ENCODE measurements at places on chromosomes 2 and 18.

DNA sequence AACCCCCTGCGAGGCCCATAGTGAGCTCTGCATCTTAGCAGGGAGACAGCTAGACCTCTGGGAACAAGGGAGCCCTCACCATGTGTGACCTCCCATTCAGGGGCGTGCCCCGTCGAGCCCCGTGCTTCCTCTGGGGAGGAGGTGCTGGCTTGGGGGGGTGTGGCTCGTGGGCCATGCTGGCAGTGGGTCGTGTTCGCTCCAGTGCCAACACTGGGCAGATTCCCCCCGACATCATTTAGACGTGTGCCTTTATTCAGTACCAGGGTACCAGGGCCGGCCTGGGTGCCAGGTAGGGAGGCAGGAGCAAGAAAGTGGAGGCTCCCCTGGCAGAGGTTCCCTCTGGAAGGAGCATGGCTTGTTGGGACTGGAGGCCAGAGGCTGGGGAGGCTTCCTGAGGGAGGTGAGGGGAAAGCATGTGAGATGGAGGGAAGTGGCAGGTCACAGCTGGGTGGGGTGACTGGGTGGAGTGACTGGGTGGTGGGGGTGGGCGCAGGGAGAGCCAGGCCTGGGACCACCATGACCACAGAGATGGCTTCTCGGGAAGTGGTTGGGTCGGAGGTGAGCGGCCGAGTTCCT is 15.2 kb downstream of the GPC1 start:
- no peak for DNase-seq

DNA sequence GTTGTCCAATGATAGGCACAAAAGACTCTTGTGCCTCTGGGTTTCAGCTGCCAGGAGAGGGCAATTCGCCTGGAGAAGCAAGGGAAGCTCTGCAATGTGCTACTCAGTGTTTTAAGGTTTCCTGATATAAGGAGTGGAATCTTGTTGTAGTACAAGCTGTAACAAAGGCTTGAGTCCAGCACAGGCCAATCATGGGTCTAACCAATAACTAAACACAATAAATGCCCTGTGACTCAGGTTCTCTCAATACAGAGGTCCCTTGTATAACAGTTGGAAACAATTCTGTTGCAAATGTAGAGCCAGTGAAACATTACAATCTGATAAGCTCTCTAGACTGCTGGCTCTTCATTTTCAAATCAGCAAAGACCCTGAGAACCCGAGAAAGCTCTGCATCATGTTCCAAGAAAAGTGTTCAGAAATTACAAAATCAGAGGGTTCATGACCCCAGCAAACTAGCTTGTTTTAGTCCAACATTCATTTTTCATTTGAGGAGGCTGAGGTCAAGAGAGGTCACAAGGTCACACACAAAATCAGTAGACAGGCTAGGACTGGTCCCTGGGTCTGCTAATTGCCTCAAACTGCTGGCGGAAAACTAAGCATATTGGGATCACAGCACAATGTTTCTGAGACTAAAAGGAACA is 59.0 kb upstream of the DNMT3A start:
- DNase-seq, result no peak

- DNase-seq, result no peak
Observed at GRCh38 chr18:78662879-78663278, 316.7 kb upstream of the SALL3 start.

- no peak for DNase-seq
Observed at GRCh38 chr2:12032398-12032797, 286.0 kb downstream of the LPIN1 start.

GRCh38 chr2:128724547-128724946 is 405.9 kb upstream of the HS6ST1 start:
- no peak for DNase-seq

GRCh38 chr2:29606104-29607037 is 315.0 kb downstream of the ALK start:
- peak; percentile 57 for DNase-seq

DNA sequence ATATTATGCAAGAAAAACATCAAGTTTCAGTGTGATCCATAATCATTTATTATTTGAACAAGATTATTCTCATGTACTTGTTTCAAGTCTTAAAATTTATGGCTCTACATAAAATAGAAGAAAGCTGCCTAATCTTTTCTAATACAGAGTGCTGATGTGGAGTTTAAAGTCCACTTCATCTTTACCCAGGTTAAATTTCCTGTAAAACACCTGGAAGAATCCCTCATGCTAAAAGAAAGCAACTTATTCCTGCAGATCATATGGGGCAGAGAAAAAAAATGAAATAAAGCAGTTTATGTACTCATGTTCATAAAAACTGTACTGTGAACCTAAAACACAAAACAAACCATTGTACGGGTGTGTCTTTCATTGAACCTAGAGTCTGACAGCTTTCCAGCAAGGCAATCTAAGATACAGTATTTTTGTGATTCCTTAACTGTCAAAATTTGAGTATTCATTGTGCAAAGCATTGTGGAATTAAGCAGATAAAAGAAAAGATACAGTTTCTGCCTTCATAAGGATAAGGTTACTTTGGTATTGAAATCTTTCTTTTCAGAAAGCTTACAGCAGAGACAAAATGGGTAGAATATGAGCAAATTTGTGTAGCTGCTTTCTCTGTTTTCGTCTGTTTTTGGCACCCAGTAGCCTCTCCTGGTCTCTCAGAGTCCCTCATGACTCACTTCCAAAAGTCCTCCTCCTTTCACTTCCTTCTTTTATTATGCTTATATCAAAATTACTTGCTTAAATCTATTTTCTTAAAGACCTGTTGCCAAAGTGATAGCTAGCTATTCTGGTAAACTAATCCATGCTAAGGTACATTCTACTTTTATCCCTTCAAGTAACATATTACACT is 26.9 kb upstream of the GLS start:
- DNase-seq, result no peak

- DNase-seq, result no peak
Observed at GRCh38 chr2:72712304-72712703, 113.5 kb downstream of the EXOC6B start.

- peak; percentile 67 for DNase-seq
Observed at GRCh38 chr18:24315170-24315569, 82.5 kb downstream of the OSBPL1A start.

DNA sequence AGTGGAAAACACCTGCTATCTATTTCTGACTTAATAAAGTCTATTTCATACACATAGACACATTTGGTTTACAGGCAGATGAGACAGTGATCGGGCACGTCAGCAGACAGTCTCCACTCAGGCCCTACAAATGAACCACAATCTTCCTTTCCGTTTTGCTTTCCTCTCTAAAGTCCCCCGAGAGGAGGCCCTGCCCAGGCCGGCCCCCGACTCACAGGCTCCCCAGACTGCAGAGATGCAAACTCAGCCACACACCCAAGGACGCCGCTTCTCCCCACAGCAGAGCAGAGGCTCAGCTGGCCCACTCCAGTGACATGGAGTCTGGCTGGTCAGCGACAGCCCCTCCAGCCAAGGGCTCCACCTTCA is 9.3 kb upstream of the MTERF4 start:
- no peak for DNase-seq

GRCh38 chr2:181051861-181052522 is 71.6 kb downstream of the UBE2E3 start:
- no peak for DNase-seq

DNA sequence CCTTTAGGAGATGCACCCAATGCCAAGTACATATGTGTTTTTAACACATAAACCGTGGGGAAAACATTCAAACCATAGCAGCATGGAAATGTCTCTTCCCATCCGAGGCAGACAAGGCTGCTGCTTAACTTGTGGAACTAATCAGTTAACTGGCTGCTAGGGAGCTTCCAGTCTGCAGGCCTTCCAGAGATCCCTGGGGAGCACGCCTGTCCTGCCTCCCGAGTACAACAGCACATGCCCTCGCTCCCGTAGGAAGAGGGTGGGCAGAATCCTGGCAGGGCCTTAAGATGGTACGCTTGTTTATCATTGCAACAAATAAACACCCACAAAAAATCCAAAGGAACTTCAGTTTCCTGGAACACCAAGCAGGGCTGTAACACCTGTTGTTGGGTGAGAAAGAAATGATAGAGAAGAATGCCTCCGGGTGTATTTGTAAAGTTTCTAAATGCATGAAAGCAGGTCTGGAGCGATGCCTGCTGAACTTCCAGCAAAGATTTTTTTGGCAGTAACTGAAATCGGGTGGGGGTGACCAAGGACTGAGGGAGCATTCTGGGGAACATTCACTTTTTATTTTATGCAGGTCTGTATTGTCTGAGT is 56.2 kb downstream of the EDAR start:
- no peak for DNase-seq

DNA sequence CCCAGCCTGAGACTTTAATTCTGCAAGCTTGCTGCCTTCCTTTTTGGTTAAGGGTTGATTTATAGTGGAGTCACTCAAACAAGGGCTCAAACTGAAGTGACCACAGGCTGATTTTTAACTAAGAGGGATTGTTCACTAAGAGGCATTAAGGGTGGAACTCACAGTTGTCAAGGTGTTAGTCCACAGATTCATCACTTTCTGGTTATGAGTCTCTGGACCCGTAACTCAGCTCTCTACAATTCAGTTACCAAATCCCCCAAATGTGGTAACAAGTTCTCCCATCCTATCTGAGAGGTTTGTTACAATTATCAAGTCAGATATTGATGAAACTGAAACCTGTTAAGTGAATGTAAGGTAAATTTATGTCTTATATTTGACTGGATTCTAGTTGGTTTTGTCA is 185.9 kb upstream of the KLHL14 start:
- no peak for DNase-seq

GRCh38 chr2:15800495-15801329 is 139.6 kb upstream of the MYCN start:
- no peak for DNase-seq

GRCh38 chr2:213224366-213224765 is 59.9 kb upstream of the SPAG16 start:
- DNase-seq, result no peak

DNA sequence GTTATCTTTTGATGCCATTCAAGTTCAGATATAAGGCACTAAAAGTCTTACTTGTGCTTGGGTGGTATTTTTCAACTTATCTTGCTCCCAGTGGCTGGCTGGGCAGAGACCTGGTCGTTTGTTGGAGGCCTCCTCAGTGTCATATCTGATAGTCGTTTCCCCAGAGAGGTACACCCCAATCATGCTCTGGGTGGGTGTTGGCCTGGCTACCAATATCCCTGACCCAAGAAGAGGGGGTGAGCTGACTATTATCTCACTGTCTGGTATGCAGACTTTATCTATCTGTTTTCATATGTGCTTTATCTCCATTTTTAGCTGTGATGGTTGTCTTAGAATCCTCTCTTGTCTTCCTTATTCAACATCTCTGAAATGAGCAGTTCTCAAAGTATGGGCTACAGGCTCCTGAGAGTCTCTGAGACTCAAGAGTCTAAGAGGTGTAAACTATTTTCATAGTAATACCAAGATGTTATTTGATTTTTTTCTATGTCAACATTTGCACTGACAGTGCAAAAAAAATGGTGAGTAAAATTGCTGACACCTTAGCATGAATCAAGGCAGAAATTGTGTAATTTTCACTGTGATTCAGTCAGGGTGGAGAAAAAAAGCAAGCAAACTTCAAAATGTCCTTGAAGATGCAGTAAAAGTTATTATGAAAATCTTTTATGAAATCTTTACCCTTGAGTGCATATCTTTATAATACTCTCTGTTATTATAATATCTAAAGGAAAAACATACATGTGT is 12.3 kb upstream of the PLEK start:
- no peak for DNase-seq

Measured in mesenchymal stem cell (in vitro differentiated cells and primary cell).